Endodermal cell (in vitro differentiated cells): ENCODE measurements at places on chromosomes 16 and 17. TPM values are rescaled to one million over a fixed set of nuclear protein-coding genes. Genes with fewer than 3 reads are reported as not detected.

SMPD3 gene
- not detected in 3 replicates for total RNA-seq

SLX4 gene
- 5.7 to 16.7 TPM (median 15.9 TPM) in 3 replicates for total RNA-seq

GPR179 gene
- total RNA-seq = 0.16 TPM in 1 of 2 replicates, not detected in the other

TNFRSF13B gene
- total RNA-seq = 0.78 to 3.3 TPM (median 0.97 TPM) in 3 replicates

EVPL gene
- total RNA-seq = 0.43 and 0.51 TPM in 2 replicates

GRCh38 chr17:67573987-67574657 is 143.6 kb upstream of the NOL11 start:
- DNase-seq = no peak

DNA sequence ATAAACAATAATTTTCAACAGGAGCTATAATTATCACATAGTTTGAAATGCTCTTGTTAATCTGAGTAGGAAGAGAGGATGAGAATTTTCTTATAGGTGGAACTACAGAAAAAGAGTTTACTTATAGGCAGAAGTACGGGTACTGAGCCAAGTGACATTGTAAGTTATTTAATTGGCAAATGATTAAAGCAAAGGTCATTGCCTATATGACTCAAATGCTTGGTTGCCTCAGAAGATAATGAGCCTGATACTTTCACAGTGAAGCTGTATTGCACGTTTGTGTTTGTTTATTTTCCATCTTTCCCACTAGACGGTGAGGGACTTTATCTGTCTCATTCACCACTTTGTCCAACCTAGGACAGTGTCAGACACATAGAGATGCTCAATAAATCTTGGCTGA is 749.3 kb downstream of the MAF start:
- no peak for DNase-seq

DNA sequence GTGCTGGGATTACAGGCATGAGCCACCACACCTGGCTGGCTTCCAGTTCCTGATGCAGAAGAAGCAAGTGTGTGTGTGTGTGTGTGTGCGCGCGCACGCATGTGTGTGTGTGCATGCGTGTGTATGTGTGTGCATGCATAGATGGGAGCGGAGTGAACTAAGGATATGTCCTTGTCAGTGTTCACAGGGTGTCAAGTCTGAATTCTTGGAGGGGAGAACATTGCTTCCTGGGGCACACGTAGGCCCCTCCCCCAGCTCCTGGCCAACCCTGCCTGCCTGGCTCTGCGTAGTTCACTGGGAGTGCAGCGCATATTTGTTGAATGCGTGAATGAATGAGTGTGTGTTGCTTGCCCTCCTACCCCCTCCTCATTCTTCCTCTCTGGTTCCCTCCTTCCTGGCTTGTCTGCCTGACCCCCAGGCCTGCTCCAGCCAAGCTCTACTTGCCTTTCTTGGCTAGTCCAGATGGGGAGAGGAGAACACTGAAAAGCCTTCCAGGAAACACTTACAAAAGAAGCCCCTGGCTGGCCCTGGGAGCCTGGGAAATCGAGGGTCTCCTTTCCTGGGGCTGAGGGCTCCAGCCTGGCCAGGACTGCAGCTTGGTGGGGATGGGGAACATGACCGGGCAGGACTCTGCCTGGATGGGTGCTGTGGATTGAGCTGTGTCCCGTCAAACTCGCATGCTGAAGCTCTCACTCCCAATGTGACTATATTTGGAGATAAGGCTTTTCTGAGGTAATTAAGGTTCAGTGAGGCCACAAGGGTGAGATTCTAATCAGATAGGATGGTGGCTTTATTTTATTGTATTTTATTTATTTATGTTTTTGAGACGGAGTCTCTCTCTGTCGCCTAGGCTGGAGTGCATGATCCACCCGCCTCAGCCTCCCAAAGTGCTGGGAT is 27.9 kb downstream of the IGFBP4 start:
- no peak for DNase-seq

GRCh38 chr16:57145046-57146021 is 40.5 kb downstream of the PSME3IP1 start:
- DNase-seq = no peak

DNA sequence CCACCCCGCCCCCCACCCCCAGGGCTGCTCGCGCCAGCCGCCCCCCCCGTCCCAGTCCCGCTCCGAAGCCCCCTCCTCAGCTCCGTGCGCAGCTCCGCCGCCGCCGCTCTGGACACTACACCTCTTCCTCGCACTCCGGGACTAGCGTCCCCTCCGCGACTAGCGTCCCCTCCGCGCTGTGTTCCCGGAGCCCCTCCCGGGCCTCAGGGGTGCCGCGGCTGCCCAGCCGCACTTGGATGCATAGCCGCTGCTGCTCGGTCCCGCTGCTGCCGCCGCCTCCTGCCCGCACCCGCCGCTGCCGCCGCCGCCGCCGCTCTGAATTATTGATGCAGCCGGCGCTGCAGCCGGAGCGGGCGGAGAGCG is at the start of gene CBLN1:
CBLN1 (minus strand) TSS at position 359 of the 363 bp plus-strand sequence. CDS start 373 bp downstream, outside the sequence.
- DNase-seq = no peak

DNA sequence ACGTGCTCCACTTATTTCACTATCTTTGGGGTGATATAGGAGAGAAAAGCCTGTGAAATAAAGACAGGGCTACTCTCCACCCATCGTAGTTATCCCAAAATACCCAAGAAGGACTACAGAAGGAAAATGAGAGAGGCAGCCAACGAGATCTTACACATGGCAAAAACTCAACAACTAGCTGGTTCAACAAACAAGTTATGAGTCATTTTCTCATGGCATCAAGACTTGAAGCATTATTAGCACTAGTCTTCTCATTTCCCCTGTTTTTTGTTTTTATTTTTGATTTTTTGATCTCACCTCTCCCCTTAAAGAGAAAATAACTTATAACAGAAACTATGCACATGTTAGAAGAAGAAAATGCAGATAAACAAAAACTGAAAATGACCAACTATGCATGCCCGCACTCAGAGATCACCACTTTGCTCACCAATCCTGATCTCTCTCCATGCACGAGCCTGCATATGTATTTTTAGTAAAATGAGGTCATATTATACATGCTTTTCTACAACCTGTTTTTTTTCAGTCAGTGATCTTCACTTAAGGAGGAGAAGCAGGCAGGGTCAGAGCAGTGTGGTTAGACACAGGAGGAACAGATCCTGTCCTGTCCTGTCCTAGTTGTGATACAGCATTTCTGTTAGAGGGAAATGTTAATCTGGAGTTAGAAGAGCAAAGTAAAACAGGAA is 22.8 kb downstream of the FAM117A start:
- DNase-seq = no peak

- no peak for DNase-seq
Measured at GRCh38 chr16:88910284-88911135, 44.0 kb upstream of the PABPN1L start.
